Fibroblast of skin of back (primary cell): ENCODE measurements at places on chromosomes 12 and 14.

- peak; percentile 43 for DNase-seq
Observed at GRCh38 chr14:24982472-24983155, 67.3 kb downstream of the STXBP6 start.

DNA sequence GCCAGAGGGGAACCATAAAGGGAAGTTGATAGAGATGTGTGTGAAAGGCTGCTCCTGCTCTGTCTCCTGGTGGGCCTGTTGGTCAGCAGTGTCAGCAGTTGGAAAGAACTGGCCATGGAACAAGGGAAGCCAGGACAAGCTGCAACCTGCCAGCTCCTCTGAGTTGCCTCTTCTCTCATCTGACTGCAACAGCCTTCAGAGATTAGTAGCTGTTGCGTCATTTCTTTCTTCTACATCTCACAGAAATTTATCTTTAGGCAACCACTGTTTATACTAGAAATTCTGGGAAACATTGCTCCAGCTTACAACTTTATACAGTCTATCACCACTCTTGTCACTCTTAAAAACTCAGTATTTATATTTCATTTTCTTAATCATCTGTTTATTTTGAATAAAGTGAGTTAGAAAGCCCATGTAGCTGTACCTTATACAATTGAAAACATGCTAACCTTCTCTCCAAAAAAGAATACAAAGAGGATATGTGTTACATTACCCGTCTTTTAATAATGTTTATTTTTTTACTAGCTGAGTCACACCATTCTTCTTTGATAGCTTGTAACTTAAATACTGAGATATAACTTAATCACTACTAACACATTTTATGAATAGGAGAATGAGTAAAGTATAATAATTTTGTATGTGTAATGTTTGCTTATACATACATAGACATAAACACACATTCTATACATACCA lies 224.2 kb downstream of the LRFN5 start:
- no peak for DNase-seq

GRCh38 chr14:95326987-95327386 lies 7.3 kb upstream of the CLMN start:
- no peak for DNase-seq

- DNase-seq: peak; percentile 92
Observed at GRCh38 chr12:108853981-108854446, 3.4 kb downstream of the SSH1 start.

GRCh38 chr12:67818459-67818903 lies 169.9 kb downstream of the DYRK2 start:
- DNase-seq: no peak

- DNase-seq: peak; percentile 76
Observed at GRCh38 chr14:71692496-71692895, 239.7 kb upstream of the RGS6 start.

DNA sequence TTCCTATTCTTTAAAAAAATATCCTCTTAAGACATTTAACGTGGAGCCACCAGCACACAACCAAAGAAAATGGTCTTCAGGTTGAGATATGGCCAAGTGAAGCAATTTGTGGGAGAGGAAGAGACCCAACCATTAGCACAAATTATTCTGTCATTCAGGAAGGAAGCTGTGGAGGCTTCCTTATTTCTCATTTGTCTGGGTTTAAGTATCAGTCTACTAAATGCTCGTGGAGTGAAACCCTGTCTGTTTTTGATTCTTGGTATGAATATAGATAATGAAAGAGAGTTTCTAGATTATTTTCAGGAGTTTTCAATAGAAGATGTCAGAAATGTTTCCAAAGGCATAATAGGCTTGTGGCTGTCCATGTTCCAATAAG lies 125.1 kb downstream of the GPR65 start:
- DNase-seq: no peak
